ENCODE measurements at places on chromosomes 1 and 21. TPM values are rescaled to one million over a fixed set of nuclear protein-coding genes. Genes with fewer than 3 reads are reported as not detected.

Gene RNU1-3
- 2,322 TPM for total RNA-seq

Gene NCF2
- not detected for total RNA-seq

Gene FBXO2
- total RNA-seq = 55.3 TPM

Gene VPS13D
- 36.7 TPM for total RNA-seq

- H3K4me3 ChIP-seq = no peak overlapping the region
- DNase-seq = no peak
- H3K27ac ChIP-seq = no peak overlapping the region
- no peaks in the 10 kb centered on the region for H3K4me1 ChIP-seq
Measured at GRCh38 chr1:246005067-246005466, 502.0 kb downstream of the SMYD3 start.

- H3K27me3 ChIP-seq = no peaks in the 10 kb centered on the region
- H3K4me1 ChIP-seq = no peaks in the 10 kb centered on the region
- peak; percentile 69 for DNase-seq
- no peak overlapping the region for H3K4me3 ChIP-seq
- H3K36me3 ChIP-seq = no peaks in the 10 kb centered on the region
Measured at GRCh38 chr1:168452329-168452728, 91.5 kb downstream of the XCL2 start.

DNA sequence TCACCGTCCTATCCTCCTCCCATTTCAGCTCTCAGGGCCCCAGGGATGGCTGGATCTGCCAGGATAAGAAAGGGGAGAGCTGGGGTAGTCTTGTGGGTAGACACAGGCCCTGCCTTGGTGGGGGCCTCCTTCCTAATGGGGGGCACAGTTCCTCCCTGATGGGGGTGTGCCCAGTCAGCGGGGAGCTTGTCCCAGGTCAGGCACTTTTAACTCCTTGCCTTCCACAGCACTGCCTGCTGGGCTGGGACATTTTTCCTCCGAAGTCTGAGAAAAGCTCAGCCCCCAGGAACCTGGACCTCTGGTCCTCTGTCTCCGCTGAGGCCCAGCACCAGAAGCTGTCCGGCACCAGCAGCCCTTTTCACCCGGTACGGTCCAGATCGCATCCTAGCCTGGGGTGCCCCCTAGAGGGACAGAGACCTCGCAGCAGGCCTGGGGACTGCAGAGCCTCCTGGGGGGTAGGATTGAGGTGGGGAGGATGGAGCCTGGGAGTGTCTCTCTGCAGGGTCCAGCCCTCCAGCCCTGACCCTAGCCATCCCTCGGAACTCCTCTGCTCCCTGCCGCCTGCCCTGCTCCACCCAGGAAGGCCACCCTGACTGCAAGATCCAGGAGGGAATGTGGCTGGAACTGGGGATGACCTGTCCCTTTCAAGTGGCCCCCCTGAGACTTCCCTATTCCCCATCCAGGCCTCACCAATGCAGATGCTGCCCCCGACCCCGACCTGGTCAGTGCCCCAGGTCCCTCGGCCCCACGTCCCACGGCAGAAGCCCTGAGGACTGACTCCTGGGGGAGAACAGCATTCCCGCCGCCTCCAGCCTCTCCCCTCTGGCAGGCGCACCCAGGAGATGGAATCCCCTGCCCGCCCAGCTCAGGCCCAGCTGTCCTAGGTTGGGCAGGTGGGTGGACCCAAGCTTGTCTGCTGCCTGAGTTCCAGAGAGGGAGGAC, 12.0 kb downstream of the MIIP start:
- H3K4me1 ChIP-seq = no peaks in the 10 kb centered on the region
- DNase-seq = peak; percentile 81
- H3K4me3 ChIP-seq = no peak overlapping the region
- H3K36me3 ChIP-seq = peaks cover 44% of the 10 kb centered on the region
- H3K27ac ChIP-seq = peak overlapping the region; percentile 10

DNA sequence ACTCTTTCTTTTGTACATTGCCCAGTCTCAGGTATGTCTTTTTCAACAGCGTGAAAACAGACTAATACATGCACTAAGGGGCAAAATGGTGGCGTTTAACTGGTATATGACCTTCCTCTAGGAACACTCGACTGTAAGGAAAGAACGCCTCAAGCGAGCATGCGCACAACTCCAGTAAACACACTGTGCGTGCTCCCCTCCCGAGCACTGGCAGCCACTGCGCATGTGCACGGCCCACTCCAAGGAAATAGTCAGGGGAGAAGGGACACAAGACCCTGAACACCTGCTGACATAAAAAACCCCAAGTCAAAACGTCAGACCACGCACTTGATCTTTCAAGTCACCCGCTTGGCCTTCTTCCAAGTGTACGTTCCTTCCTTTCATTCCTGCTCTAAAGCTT, 173.5 kb downstream of the NPHP4 start:
- DNase-seq = no peak
- H3K27me3 ChIP-seq = no peaks in the 10 kb centered on the region
- H3K4me1 ChIP-seq = no peaks in the 10 kb centered on the region
- no peaks in the 10 kb centered on the region for H3K36me3 ChIP-seq
- H3K27ac ChIP-seq = no peak overlapping the region

DNA sequence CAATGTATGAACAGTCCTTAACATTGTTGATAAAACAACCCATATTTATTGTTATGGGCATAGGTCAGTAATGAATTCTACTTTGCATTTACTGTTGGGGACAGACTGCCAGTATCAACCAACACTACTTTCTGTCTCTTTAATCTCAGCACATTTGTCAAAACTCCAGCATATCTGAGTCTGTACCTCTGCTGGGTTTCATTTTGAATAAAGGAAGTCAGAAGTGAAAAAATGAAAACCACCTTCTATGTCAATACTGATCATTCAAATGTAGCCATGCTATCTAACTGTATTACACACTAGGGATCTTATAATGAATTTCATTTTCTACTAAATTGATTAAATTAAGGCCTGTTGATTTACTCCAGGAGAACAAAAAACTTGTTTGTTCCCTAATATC, 24.2 kb upstream of the CXADR start:
- H3K36me3 ChIP-seq = no peaks in the 10 kb centered on the region
- H3K4me1 ChIP-seq = peaks cover 6% of the 10 kb centered on the region
- no peak overlapping the region for H3K27ac ChIP-seq
- DNase-seq = no peak
- no peaks in the 10 kb centered on the region for H3K27me3 ChIP-seq

- peaks cover 48% of the 10 kb centered on the region for H3K36me3 ChIP-seq
- H3K4me1 ChIP-seq = no peaks in the 10 kb centered on the region
- peak overlapping the region; percentile 96 for H3K4me3 ChIP-seq
Measured at GRCh38 chr1:204409123-204409522, 2.5 kb downstream of the PPP1R15B start.

- H3K4me1 ChIP-seq = no peaks in the 10 kb centered on the region
- no peak overlapping the region for H3K27ac ChIP-seq
- no peaks in the 10 kb centered on the region for H3K27me3 ChIP-seq
- no peak overlapping the region for H3K4me3 ChIP-seq
- no peak for DNase-seq
Measured at GRCh38 chr1:180415985-180416633, 86.3 kb downstream of the ACBD6 start.

GRCh38 chr1:113138778-113139177, 65.8 kb downstream of the LRIG2 start:
- H3K27ac ChIP-seq = no peak overlapping the region
- no peaks in the 10 kb centered on the region for H3K4me1 ChIP-seq
- H3K36me3 ChIP-seq = no peaks in the 10 kb centered on the region
- H3K27me3 ChIP-seq = no peaks in the 10 kb centered on the region
- H3K4me3 ChIP-seq = no peak overlapping the region

GRCh38 chr1:158101927-158102326, 78.8 kb upstream of the CD1D start:
- H3K27me3 ChIP-seq = no peaks in the 10 kb centered on the region
- no peaks in the 10 kb centered on the region for H3K36me3 ChIP-seq
- no peak for DNase-seq
- H3K4me1 ChIP-seq = peaks cover 6% of the 10 kb centered on the region
- no peak overlapping the region for H3K27ac ChIP-seq
- no peak overlapping the region for H3K4me3 ChIP-seq

DNA sequence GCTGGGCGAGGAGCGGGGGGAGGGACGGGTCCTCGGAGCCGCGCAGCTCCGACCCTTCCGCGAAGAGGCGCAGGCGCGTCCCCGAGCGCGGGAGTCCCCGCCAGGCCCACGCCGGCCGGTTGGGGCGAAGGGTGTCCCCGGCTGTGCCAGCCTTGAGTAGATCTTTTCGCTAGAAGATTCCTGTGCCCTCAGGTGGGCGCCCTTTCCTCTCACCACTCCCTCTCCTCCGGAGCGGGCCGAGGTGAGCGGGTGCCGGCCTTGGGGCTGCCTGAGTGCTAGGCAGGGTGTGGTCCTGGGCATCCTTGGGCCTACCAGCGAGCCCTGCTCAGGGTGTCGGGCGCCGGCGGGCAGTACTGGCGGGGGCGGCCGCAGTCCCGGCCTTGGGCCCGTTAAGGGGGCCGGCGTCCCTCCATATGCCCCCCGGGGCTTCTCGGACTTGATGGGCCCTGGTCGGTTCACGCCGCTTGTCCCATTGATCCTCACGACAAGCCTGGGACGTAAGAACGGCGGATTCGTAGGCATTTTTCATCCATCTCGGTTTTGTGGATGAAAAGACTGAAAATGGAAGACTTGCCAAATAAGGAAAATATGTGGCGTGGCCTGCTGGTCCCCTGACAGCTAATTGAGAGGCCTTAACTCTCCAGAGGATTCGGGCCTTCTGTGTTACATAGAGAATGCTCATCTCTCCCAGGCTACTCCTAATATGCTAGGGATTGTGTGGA, 712 bp downstream of the DEGS1 start:
- peak overlapping the region; percentile 77 for H3K27ac ChIP-seq
- H3K4me1 ChIP-seq = no peaks in the 10 kb centered on the region
- DNase-seq = peak; percentile 83
- peaks cover 14% of the 10 kb centered on the region for H3K36me3 ChIP-seq
- no peaks in the 10 kb centered on the region for H3K27me3 ChIP-seq

GRCh38 chr1:209988706-209989105, 50.7 kb downstream of the SYT14 start:
- no peak for DNase-seq
- H3K4me1 ChIP-seq = no peaks in the 10 kb centered on the region
- H3K27me3 ChIP-seq = no peaks in the 10 kb centered on the region
- H3K36me3 ChIP-seq = no peaks in the 10 kb centered on the region

GRCh38 chr1:242139442-242139841, 140.5 kb upstream of the MAP1LC3C start:
- H3K36me3 ChIP-seq = no peaks in the 10 kb centered on the region
- no peaks in the 10 kb centered on the region for H3K4me1 ChIP-seq
- no peak overlapping the region for H3K4me3 ChIP-seq
- no peak for DNase-seq
- H3K27ac ChIP-seq = no peak overlapping the region
- no peaks in the 10 kb centered on the region for H3K27me3 ChIP-seq

DNA sequence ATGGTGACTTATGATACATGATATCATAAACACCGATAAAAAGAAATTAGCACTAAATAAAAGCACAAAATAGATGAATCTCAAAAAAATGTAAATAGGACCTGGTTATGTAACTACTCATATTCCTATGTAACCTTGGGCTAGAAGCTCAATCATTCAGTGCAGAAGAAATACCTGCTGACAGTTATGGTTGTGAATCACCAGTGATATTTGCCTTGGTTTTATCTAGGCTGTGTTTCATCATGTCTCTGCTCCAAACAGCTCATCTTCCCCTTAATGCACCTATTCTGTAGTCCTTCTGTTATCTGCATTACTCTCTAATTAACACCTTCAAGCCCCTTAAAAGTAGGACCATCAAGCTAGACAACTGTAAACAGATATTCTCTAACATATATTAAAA, 16.3 kb upstream of the PIGC start:
- H3K27me3 ChIP-seq = no peaks in the 10 kb centered on the region
- H3K27ac ChIP-seq = no peak overlapping the region
- no peak overlapping the region for H3K4me3 ChIP-seq
- no peaks in the 10 kb centered on the region for H3K36me3 ChIP-seq
- no peaks in the 10 kb centered on the region for H3K4me1 ChIP-seq

DNA sequence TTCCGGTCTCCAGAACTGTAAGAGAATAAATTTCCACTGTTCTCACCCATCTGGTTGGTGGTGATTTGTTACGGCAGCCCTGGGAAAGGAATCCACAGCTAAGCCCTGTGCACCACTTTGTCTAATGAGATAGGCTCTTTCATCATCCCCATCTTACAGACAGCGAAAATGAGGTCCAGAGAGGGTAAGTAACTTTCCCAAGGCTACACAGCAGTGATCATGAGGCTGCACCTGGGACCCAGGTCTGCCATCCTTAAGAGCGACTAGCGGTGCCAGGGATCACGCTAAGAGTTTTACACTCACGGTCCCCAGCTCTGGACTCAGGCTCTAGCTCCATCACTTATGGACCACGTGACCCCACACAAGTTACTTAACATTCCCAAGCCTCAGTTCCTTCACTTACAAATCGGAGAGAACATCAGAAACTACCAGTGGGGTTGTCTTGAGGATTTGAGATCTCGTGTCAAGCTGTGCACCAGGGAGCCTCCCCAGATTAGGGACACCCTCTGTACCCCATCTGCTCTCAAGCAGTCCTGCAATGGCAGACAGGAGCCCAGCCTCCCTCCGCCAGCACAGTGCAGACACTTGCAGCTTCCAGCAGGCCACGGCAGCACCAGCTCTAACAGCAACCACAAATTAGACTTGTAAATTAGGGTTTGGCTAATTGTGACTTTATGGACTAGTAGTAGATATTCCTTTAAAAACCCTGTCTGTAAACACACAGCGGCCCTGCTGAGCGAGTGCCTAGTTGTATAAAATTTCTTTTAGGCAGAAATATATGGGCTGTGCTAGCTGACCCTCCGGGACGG, 87.3 kb downstream of the DISP3 start:
- no peak for DNase-seq
- no peaks in the 10 kb centered on the region for H3K36me3 ChIP-seq
- no peak overlapping the region for H3K27ac ChIP-seq
- no peak overlapping the region for H3K4me3 ChIP-seq
- H3K27me3 ChIP-seq = no peaks in the 10 kb centered on the region

DNA sequence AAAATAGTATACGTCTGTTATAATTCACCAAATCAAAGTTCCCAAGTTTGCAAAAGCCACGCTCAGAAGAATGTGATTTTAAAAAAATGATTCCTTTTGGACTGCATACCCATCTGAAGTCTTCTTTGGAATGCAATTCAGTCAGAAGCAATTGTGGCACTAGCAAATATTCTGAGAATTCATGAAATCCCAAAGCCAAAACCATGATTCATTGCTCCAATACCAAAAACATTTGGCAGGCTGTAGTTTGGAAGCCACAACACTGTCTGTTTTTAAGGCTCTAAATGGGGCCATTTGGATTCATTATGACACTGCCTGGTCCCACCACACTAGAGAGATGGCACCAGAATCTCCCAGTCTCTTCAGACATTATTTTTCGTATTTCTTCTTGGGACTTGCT, 21.8 kb upstream of the LRRC53 start:
- DNase-seq = no peak
- no peak overlapping the region for H3K4me3 ChIP-seq
- no peaks in the 10 kb centered on the region for H3K27me3 ChIP-seq

DNA sequence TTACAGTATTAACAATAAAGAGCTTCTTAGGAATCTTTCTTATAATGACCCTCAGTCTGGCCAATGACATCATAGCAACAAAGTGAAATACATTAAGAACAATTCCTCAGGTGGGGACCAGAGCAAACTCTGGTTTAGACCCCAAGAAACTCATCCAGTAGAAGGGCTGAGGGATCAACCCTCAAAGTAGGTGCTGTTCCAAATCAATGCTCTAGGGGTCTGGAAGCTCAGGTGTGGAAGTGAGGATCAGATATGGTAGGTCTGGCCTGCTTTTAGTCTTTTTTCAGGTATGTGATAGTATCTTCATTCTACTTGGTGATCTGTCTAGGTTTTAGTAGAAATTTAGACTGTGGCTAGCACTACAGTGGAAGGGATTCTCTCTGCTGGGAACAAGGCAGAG, 291.7 kb downstream of the PDE4B start:
- peaks cover under 1% of the 10 kb centered on the region for H3K27me3 ChIP-seq
- DNase-seq = peak; percentile 50
- no peak overlapping the region for H3K27ac ChIP-seq
- H3K4me3 ChIP-seq = no peak overlapping the region

Data from endodermal cell (in vitro differentiated cells).